ENCODE measurements at places on chromosomes 4 and X.

- no peak for DNase-seq
Measured at GRCh38 chr4:147370473-147370872, 110.4 kb upstream of the EDNRA start.

- DNase-seq: no peak
Measured at GRCh38 chr4:16844816-16845586, 53.4 kb downstream of the LDB2 start.

- DNase-seq: no peak
Measured at GRCh38 chr4:70753630-70754029, 31.9 kb downstream of the RUFY3 start.

DNA sequence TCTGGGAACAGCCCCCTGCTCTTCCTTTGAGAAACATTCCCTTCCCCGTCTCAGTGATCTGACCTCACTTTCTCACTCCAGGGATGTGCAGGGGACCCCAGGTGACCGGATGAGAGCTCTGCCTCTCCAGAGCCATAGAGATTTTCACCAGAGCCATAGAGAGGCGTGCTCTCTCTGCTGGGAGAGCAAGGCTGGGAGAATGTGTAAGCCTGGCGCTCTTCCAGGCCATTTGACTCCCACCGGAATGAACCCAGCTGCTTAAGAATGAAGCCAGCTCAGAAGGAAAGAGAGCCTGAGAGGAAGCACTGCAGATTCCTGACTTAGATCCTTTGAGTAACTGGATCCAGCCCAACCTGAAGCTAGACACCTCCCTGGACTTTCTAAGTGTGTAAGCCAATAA, 106.4 kb downstream of the DHX15 start:
- no peak for DNase-seq

DNA sequence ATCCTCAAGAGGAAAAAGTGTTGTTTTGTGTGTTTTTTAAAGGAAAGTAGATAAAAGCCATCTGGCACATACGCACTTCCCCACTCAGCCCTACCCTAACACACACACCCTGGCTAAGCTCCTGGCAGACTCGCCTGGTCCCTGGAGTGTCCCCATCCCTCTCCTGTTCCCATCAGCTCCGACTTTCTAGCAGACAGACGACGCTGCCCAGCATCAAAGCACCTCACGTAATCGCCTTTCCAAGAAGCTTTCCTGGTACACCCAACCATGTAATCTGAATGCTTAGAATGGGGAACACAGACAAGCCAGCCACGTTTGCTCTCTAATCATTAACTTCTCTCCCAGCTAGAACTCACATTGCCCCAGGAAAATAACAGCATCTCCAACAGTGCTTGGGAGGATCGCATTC, 116.2 kb downstream of the AFAP1 start:
- no peak for DNase-seq

DNA sequence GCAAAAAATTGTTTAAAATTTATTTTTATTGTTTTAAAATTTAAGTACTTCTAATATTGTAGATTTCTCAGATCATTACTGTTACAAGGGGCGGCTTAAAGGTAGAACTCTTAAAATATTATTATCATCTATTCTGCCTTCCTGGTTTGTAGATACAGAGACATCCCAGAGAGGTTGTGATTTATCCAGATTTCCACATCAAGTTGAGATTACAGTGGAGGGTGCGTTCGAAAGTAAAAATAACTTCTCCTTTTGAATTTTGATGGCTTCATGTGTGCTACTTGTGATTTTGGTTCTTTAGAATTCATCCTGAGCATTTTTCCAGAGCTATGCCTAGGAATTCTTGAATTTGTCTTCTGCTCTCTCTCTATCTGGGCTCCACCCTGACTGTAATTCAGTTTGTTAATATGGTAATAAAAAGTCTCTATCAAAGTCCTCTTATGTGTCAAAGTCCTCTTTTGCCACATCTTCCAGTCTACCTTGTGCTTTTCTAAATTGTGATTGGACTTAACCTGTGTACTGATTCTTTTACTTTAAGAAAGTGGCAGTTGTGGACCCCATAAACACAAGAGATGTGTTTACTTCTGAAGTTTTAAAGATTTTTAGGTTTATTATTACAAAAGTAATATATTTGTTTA, 37.2 kb downstream of the CLCN3 start:
- no peak for DNase-seq

GRCh38 chrX:80663331-80663730, 146.3 kb downstream of the BRWD3 start:
- no peak for DNase-seq

DNA sequence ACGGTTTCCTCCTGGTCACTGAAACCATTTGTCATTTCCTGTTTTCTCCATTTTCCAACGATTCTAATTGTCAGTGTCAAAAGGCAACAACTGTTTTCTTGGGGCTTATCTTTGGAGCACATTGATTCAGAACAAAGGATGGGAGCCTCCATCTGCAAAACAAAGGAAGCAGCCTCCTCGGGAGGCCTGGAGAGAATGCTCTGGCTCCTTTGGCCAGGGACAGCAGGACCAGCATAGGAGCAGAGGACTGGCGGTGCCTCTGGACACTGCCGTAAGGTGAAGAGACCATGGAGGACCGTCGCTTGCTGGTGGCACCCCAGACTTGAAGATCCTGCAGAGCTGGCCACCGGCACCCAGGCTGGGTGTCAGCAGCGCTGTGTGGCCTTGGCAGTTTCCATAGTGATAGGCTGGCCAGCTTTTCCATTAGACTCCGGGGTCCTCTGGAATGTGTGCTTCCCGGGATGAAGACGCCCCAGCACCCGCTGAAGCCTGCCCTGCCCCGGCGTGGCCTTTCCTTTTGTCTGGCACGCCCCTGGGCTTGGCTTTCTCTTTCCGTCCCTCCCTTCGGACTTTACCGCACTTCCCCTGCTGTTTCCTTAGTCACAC, 61.1 kb upstream of the MTM1 start:
- no peak for DNase-seq

DNA sequence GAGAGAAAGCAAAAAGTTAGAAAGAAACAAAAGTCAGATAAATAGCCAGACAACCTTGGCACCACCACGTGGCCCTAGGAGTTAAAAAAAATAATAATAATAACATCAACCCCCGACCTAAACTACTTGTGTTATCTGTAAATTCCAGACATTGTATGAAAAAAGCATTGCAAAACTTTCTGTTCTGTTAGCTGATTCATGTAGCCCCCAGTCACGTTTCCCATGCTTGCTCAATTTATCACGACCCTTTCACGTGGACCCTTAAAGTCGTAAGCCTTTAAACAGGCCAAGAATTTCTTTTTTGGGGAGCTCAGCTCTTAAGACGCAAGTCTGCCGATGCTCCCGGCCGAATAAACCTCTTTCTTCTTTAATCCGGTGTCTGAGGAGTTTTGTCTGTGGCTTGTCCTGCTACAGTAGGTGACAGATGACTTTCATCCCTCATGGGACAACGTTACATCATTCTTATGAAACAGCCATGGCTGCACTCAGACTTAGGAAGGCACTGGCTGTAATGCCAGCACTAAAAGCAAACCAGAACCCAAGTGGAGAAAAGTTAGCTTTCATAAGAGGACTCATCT, 520 bp downstream of the ACOX3 start:
- no peak for DNase-seq

DNA sequence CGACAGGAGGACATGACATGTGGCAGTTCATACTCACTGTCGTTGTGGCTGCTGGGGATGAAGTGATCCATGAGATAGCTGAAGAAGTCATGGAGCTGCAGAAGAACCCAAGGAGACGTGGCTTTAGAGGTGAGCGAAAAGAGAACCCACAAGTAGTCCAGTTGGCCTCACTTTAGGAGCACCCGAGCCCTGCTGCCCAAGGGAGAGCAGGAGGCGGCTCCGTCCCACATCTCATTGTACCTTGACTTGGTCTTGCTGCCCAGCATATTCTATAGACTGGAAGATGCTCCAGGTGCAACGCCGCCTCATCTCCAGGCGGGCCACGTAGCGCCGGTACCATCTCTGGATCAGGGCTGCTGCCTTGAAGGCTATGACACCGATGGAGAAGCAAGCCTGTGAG, 10.6 kb downstream of the PPEF2 start:
- DNase-seq: no peak

- no peak for DNase-seq
Measured at GRCh38 chrX:71475785-71476540, 56.9 kb upstream of the OGT start.

GRCh38 chr4:56218230-56218895, 168.9 kb downstream of the AASDH start:
- DNase-seq: no peak

GRCh38 chr4:56156141-56156540, 207.4 kb downstream of the CEP135 start:
- no peak for DNase-seq

GRCh38 chrX:9401051-9401450, 63.8 kb upstream of the TBL1X start:
- DNase-seq: no peak

DNA sequence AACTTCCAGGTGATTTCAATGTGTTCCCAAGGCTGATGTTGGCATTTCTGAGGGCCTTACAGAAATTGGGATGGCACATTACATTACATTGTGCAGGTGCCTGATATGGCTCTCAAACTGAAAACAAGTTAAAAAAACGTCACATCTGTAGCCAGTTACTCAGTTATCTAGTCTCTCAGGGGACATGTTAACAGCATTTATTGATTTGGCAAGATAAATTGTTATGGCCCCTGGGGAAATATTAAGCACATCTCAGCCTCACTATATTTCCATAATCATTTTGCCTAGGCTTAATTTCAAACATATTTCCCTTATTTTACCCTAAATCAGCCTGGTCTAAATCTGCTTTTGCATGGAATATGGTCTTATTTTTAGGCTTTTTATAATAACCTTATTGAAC, 290.0 kb downstream of the IL15 start:
- DNase-seq: no peak

- no peak for DNase-seq
Measured at GRCh38 chr4:26377328-26378311, 56.8 kb downstream of the RBPJ start.

DNA sequence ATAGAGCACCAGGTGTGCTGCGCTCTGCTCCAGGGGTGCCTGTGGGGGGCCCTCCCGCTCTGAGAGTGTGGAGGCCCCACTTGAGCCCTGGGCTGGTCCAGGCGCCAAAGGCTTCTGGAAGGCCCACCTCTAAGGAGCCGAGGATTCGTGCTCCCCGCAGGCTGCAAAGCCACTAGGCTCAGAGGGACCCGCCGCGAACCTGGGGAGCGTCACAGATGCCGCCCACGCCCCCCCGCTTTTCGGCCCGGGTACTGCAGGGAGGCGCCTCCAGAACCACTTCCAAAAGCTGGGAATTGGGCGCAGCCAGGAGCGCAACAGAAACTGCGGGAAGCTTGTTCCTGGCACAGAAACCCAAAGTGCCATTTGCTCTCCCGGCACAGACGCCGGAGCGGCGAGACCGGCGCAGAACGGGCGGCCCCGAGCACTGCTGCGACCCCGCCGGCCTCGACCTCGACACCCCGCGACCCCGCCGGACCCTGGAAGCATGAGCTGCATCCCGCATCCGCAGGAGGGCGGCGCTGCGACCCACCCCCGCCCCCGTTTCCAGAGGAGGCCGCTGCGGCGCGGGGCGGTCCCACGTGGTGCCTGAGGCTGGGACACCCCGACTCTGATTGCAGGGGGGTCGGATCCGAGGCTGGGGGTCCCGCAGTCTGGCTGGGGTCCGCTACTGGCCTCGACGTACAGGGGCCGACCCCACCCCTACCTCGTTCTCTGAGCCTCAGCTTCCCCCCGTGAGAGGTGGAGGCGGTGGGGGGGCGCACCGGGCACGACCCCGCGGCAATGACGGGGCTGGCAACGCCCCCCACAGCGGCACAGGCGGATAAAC, 30.8 kb downstream of the CPLX1 start:
- DNase-seq: no peak

DNA sequence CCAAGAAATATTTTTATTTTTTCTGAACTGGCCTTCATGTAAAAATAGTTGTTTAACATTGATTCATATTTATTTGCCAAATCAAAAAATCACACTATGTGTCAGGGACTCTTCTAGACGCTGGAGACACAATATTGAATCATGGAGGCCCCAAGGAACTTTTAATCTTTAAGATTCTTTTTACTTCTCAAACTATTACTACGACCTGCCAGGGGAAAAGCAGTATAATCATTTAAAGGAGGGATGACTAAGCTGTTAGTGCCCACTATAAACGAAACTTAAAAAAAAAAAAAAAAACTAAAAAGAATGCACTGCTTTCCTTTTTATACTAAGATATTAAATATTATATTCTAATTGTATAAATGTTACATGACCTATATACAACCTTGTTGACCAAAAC, 84.7 kb downstream of the PPA2 start:
- DNase-seq: no peak

DNA sequence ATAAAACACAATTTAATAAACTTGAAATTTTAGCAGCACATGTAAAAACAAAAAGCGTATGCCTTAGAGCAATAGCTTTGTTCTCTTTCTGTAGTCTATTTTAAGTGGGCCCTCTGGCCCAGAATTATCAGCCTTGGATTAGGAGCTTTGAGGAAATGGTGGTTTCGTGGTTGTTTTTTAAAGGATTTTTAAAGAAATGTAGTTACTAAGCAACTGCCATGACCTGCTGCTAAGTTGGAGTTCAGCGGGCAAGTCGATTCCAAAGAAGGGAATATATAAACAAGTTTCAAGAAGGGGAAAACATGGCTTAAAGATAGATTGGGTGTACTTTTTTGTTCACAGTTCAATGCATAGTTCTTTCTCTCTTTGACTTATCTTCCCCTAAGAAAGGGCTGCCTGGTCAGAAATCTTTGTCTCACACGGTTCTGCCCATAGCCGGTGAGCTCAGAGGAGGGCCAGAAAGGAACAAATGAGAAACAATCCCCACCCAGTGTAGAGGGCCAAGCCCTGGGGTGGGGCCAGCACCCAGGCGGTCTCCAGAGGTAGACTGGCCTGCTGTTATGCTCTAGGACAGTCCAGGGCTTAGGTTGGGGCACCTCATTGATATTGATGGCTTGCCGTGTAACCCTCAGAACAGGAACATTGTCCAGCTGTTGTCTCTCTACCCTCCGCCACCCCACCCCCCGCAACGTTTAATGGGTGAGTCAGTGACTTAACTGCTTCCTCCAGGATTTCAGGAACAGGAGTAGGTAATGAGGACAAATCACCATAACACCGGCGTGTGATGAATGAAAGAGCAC, 32.5 kb downstream of the DLG3 start:
- DNase-seq: no peak

GRCh38 chr4:1354983-1355275, 7.9 kb downstream of the UVSSA start:
- no peak for DNase-seq

GRCh38 chr4:85807247-85807950, 332.4 kb downstream of the ARHGAP24 start:
- no peak for DNase-seq

DNA sequence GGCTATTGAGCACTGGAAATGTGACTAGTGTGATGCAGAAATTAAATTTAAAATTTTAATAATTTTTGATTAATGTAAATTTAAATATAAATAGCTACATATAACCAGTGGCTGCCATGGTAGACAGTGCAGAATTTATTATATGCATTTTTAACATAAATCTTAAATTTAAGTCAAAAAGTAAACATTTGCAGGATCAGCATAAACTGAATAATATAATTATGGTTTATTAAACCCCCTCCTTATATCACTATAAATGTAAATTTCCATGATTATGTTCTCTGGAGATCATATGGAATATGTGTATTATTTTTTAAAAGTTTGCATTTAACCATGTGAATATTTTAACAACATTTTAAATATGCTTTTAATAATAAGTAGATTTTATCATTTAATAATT, 155.8 kb downstream of the TEX13C start:
- DNase-seq: no peak

GRCh38 chrX:111309083-111309482, 38.8 kb upstream of the CAPN6 start:
- no peak for DNase-seq

- no peak for DNase-seq
Measured at GRCh38 chrX:19912-20571, 261.1 kb upstream of the PLCXD1 start.

GRCh38 chrX:46819136-46819535, 17.7 kb upstream of the RP2 start:
- DNase-seq: no peak
